ENCODE measurements at places on chromosomes 16 and 17.

GRCh38 chr17:13756763-13757162 lies 155.0 kb upstream of the HS3ST3A1 start:
- no peak for DNase-seq

DNA sequence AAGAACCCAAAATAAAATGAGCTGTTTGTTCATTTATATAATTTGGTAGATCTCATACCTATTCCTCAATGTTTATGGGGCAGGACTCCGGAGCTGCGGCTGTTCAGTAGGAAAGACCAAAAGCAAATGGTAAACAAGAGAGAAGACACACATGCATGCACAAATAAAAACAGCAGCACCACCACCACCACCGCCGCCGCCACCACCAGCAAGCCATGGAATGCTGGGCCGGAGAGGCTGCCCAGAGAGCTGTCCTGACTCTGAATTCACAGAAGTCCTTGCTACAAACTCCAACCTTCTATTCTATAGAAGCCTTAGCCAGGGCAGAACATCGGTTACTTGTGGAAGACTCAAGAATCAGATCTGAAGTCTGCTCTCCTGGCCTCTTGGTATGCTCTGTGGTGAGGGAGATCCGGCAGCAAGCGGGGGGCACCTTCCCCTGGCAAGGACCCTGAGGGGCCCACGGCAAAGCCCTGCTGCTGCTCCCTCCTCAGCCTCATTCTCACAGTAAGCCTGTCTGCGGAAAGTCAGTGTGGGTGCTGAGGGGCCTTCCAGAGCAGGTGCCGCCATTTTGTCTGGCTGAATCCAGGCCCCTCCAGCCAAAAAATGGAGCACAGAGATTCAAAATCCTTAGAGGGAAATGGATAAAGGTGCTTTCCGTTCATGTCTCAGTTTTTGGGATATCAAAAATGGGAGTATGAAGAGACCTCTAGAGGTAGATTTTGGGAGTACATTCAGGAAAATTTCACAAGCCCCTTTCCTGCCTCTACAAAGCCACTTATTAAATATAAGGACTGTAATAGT lies 6.4 kb upstream of the FOXJ1 start:
- peak; percentile 13 for DNase-seq

- no peak for DNase-seq
Observed at GRCh38 chr17:82926081-82926480, 86.3 kb upstream of the ZNF750 start.

GRCh38 chr17:42365136-42365535 lies 23.1 kb downstream of the STAT3 start:
- no peak for DNase-seq

DNA sequence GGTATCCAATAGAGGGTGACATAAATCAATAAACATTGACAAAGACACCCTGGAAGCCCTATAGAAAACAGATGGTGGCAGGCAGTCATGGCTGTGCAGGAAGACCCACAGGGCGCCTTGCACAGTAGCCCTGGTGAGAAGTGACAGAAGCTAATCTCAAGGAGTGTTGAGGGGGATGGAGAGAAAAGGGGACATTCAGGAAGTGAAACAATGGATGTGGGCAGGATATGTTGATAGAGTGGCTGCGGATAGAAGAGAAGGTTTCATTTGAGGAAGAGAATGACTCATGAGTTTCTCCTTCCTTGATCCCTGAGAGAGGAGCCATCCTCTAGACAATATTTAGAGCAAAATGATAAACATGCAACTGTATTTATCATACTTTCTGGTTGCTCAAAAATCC lies 468.8 kb upstream of the HSBP1 start:
- no peak for DNase-seq

GRCh38 chr17:7078711-7079110 lies 1.3 kb downstream of the CLEC10A start:
- DNase-seq, result no peak

DNA sequence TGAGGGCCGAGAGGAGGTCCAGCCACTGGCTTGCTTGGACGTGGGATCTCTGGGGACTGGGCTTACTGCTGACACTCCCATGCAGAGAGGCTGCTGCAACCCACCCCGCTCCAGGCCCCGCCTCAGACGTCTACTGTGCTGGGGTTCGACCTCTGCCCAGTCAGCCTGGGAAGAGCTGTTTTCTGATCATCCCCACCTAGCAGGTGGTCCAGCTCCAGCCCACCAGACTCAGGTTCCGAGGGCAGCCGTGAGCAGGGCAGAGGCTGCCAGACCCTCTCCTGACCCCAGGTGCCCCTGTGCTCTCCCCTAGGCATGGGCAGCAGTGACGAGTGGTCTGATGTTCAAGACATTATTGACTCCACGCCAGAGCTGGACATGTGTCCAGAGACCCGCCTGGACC lies 23.4 kb downstream of the NME3 start:
- DNase-seq, result no peak

DNA sequence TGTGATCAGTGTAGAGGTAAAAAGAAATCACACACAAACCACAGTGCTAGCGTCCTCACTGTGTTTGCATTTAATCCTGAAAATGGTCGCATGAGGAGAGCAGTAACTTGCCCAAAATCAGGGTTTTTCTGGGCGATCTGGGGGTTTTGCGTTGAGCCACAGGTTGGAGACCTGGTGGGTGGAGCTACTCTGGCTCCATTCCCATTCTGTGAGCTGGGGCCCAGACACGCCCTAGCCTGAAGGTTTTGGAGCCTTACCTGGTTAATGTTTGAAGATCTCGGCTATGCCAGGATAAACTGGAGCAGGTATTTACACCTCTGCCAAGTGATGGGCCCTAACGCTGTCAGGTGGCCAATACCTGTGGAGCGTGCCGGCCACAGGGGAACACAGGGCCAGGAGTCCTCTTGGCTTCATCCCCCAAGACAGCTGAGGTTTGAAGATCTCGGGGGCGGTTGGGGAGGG lies 48.4 kb downstream of the MPRIP start:
- no peak for DNase-seq

- DNase-seq, result no peak
Observed at GRCh38 chr17:44749980-44750318, 8.8 kb upstream of the ADAM11 start.

DNA sequence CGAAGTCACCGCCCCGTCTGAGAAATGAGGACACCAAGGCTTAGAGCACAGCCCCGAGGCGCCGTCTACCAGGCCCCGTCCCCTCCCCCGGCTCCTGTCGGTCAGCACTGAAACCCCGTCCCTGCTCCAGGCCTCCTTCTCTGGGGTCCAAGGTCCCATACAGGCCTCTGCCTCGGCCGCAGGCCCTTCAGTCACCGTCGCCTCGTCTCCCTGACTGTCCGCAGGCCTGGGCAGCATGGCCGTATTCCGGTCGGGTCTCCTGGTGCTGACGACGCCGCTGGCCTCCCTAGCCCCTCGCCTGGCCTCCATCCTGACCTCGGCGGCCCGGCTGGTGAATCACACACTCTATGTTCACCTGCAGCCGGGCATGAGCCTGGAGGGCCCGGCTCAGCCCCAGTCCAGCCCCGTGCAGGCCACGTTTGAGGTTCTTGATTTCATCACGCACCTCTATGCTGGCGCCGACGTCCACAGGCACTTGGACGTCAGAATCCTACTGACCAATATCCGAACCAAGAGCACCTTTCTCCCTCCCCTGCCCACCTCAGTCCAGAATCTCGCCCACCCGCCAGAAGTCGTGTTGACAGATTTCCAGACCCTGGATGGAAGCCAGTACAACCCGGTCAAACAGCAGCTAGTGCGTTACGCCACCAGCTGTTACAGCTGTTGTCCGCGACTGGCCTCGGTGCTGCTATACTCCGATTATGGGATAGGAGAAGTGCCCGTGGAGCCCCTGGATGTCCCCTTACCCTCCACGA lies 617 bp downstream of the COASY start:
- no peak for DNase-seq

GRCh38 chr17:69552986-69553667 lies 138.6 kb downstream of the MAP2K6 start:
- DNase-seq, result no peak

DNA sequence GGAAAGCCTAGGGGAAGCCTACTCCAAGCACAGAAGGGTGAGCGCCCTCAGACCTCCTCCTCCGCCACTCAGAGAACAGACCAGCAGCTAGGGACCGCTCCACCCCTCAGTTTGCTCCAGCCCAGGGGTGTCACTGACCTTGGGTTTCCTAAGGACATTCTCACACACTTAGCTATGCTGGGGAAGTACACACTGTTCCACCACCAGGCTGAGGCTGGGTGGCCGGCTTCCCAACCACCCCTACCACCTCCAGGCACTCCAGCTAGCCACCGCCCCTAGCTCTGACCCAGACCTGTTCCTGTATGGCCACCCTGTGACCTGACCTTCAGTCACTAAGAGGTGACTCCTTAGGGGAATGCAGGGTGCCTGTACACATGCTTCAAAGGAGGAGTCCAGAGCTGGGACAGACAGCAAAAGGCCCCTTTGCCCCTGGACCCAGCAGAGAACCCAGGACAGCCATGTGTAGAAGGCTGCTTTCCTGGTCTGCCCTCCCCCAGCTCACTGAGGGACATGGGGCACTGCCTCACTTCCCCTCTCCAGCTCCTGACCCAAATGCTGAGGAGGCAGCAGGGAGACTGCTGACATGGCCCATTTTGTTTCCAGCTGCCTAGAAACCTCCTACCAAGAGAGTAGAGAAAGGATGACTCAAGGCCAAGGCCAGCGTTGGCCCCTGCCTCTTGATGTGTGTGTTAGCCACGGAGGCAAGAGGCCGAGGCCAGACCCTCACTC lies 6.7 kb downstream of the HSPB9 start:
- no peak for DNase-seq

DNA sequence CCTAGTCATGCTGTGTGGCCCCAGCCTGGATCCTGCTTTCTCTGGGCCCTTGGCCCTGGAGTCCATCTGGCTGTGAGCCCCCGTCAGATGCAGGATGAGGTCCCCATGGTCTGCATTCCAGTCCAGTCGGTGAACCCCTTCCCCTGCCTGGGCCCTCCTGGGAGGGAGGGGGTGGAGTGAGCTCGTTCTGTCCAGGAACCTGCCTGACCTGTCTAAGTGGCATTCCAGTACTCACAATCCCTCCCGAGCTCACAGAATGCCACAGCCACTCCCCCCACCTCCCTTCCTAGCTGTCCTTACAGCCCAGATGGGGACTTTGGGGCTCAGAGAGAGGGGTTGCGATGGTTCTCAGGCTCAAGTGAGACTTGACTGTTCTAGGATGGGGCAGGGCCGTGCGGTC lies 15.5 kb downstream of the SPNS2 start:
- no peak for DNase-seq

GRCh38 chr16:70793851-70794502 lies 7.0 kb downstream of the VAC14 start:
- DNase-seq, result no peak

DNA sequence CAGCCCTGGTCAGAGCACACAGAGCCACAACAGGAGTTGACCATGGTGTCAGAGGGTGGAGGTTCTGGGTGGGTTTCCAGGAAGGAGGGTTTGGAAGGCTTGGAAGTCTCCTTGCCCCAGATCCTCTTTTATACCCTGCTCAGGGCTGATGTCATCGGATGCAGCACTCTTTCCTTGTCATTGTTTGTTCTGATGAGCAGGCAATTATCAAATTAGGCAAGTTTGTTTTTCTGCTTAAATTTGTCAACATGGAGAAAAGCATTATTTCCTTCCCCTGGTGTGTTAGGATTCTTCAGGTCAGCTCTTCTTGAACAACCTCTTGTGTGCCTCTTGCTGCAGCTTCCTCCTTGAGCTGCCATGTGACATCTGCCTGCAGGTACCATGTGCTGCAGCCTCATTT lies at the start of gene KRTAP4-4:
TSS of gene KRTAP4-4 (minus strand) at position 101 of the 400 bp plus-strand sequence. CDS start at position 44, 57 bp downstream.
- DNase-seq, result no peak

GRCh38 chr17:7369825-7370224 lies 11.1 kb upstream of the TNK1 start:
- no peak for DNase-seq

GRCh38 chr17:65677932-65678331 lies 116.5 kb upstream of the AXIN2 start:
- no peak for DNase-seq

DNA sequence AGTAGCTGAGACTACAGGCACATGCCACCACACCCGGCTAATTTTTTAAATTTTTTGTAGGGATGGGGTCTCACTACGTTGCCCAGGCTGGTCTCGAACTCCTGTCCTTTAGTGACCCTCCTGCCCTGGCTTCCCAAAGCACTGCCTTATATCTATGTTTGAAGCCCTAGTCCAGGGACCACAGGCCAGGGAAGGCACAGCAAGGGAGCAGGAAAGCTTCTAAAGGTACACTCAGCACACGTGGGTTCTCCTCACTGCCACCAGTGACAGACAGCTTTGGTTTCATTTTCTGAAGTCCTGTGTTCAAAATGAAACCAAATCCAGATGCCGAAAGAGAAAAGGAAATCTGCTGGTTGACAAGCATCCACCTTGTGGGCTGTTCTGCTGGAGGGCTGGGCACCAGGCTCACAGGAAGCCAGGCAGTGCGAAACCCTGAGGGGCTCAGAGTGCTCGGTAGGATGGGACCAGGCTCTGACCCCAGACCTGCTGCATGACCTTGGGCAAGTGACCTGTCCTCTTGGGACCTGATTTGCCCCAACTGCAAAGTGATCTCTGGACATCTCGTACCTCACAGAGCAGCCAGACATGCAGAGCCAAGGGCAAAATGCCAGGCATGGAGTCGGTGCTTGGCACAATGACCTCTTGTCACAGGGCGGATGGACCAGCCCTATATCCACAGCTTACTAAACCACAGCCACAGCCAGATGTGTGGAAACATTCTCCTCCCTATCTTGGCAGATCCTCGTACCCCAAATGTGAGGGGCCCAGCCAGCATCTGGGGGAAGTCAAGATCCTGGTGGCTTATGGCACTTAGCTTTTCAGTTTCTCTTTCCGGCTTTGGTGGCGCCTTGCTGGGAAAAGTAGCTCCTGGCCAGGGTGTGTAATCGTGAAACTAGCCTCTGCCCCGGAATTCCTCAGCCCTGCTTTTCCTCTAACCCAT lies 2.8 kb upstream of the SOCS1 start:
- no peak for DNase-seq
